ENCODE measurements at places on chromosomes 3 and 15.

DNA sequence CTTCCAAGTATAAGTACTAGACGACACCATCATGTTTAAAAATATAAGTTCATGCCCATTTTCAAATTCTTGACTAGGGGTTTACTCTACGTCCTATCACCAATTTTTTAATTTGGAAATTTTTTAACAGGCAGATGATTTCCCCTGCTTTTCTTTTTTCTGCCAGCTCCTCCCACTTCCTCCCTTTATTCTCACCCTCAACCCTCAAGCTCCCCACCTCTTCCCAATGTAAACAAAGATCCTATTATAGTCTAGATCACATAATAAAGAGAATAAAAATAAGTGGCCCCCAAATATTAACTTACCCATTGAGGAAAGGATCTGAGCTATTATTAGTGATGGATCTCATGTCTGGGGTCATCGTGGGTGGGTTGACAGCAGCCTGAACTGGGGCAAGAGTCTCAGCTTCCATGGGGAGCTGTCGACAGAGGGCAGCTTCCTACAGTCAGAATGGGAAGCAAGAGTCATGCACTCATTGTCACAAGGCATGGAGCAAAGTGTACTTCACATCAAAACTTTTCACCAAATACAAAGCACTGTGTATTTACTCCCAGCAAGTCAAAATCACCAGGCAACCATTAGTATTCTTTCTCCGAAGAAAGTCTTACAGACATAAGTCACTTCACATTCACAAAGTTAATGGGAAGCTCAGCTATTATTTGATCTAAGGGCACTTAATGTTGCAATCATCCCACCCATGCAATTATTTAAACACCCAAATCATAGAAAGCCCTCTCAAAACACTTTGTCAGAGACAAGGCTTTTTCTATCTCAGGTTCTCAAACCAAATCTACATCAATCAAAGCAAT, 53.2 kb downstream of the TM4SF4 start:
- DNase-seq = no peak

DNA sequence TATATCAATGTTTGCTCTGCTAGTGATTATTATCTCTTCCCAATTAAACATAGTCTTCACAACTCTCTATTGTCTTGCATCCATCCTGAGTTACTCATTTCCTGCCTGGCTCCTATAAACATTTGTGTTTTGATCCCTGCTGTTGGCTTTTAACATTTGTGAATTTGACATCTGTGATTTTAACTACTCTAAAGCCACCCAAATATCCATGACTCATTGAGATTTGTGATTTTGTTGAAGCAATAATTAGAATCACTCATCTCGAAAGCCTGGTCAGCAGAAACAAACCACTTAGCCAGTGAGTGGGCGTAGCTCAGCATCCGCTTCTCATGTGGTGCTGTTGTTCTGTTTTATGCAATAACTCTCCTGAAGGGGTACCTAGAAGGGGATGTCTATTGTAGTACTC, 174.3 kb upstream of the ZBTB20 start:
- no peak for DNase-seq

GRCh38 chr3:25294169-25294805, 133.8 kb upstream of the RARB start:
- no peak for DNase-seq

DNA sequence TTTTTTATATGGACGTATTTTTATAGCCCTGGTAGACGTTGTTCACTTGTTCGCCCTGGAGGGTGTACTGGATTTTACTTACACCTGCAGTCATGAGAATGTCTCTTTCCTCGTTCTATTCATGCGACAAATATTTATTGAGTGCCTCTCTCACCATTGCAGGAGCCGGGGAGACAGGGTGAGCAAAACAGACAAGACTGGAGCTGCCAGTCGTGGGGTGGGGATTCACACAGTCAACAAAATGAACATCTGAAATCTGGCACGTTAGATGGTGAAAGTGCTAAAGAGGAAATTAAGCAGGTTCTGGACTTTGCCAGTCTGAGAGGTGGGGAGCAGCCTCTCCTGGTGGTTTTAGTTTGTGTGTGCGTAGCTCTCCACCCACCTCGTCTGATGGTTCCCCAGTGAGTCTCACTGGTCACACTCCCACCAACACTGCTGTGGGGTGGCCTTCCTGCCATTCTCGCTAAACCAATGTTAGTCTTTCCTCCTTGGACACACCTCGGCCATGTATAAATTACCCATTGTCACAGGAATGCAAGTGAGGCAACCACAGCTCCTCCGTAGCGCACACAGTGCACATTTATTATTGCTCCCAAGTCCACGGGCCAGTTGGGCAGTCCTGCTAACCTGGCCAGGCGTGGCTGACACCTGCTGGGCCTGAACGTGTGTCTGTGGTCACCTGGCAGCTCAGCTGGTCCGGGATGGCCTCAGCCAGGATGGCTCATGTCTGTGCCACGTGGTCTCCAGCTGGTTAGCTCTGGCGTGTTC, 31.5 kb downstream of the FBLN2 start:
- DNase-seq = no peak

- no peak for DNase-seq
Observed at GRCh38 chr3:171175741-171176234, 149.3 kb upstream of the SLC2A2 start.

DNA sequence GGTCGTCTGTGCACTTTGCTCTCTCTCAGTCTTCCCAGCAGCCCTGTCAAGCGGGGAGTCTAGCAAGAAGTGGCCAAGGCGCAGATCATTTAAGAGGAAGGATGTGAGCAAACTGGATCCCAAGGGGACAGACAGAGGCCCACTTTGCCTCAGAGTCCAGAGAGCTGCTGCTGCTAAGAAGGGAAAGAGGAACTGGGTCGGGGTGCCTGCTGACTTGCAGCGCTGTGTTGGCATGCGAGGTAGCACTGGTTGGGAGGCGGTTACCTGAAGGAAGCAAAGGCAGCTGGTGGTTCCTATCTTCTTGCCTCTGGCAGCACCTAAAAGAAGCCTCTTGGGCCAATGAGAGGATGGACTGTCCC, 28.1 kb downstream of the SMAD3 start:
- no peak for DNase-seq

DNA sequence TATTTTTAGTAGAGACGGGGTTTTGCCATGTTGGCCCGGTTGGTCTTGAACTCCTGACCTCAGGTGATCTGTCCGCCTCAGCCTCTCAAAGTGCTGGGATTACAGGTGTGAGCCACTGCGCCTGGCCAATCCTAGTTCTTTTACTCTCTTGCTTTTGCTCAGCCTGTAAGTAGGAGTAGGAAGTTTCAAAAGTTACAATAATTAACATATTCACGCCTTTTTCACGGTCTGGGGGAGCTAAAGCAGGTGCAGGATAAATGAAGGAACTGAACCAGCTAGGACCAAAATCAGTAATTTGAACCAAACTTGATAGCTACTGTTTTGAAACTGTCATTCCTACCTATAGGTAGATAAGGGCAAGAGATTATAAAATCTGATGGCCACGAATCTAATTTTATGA, 98.5 kb downstream of the CACNA1D start:
- no peak for DNase-seq

GRCh38 chr15:22844421-22845288, 6.2 kb downstream of the NIPA2 start:
- no peak for DNase-seq

DNA sequence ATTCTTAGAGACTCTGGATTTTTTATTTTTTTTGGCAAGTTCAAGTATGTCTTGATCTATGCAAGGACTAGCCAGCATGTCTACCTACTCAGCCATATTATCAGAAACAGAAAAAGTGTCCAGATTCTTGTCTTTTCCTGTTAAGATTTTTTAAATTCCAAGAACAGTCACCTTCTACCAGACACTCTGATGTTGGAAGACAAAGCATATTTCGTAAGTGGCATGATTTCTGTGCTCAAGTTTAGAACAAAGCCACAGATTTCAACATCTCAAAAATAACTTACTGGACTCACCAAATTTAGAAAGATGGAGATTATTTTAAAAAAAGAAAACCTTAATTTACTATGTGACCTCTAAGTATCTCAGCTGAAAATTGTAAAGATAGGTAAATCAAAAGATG, 61.9 kb downstream of the GOLGA6L7 start:
- no peak for DNase-seq

DNA sequence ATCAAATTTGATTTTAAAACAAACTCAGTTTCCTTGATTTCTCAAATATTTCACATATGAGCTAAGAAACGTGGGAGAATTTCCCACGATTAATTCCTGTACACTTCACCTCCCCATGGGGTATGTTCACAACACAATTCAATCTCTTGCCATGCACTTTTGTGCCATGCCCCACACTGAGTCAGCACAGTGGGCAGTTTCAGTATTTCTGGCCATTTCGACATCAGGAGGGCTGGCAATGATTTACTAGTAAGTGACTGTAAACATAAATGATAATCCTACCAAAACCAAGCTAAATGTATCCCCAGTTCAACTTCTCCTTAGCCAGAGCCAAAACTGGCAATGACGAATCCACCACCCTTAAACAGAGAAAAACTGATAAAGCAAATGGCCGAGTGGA, 293.6 kb downstream of the FGF12 start:
- no peak for DNase-seq

- no peak for DNase-seq
Observed at GRCh38 chr3:128070898-128071591, 18.8 kb downstream of the SEC61A1 start.

DNA sequence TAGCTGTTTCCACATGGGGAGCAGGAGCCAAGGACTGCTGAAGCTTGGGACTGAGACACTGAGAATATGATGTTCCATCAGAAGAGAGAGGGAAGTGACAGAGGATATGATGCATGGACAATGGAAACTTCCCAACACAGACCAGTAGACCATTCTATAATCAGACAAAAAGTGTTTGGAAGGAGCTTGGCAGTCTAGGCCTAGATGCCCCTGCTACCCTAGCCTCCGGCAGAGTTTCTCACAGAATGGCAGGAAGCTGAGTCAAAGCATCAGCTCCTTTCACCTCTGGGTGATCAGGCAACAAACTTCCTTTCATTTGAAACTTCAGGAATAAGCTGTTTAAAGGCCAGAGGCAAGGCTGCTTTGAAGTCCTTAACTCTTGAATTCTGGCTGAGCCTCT, 222.0 kb downstream of the NEK10 start:
- no peak for DNase-seq

- no peak for DNase-seq
Observed at GRCh38 chr15:30992249-30992864, 929 bp upstream of the MTMR10 start.

DNA sequence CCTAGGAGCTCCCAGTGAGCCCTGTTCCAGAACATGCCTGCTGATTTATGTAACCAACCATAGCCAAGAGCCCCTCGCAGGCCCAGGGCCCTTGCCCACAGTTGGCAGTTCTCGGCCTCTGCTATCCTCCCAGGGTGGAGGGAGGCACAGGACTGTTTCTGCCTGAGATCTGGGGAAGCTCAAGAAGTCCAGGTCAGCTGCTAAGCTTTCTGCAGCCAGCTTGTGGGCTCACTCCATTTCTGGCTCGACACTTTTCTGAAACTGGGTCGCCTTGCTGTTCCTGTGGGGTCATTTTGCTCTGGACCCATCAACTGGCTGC, 72.5 kb upstream of the HERC1 start:
- DNase-seq = no peak

GRCh38 chr15:48415036-48415886, 84.0 kb downstream of the DUT start:
- DNase-seq = no peak
